SHP77 treated with DMSO at 0.1 percent for 48 hours (cell line): ENCODE measurements at places on chromosomes 4 and X.

DNA sequence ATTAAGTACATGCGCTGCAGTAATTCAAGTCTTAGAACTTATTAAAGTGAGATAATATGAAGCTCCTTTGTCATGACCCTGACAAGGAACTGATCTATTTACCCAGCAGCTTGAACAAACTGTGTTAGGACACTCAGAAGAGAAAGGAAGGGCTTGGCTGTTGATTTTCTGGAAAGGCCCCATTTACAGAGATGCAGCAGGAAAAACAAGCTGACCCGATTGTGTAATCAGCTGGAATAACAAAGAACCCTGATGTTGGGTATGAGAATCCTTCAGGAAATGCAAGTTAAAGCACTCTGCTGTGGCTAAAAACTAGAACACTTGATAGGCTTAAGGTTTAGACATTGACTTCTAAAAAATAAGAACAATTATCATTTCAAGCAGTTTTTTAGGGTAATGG lies 64.8 kb downstream of the TBC1D9 start:
- DNase-seq, result peak; percentile 1

DNA sequence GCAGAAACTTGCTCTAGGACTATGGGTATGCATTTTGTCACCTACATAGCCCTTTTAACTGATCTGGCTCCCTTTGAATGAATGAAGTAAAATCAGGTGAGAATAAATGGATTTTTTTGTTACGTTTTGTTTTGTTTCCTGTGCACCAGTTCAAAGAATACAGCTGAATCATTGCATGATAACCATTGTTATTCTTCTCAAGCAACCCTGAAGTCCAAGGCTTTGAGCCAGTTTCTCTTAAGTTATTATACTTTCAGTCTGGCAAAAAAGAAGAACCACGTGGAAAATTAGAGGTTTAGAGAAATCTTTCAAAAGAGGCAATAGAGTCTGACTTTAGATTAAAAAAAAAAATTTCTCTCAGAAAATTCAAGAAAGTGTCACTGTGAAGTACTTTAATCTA lies 398.6 kb upstream of the TECRL start:
- no peak for DNase-seq

DNA sequence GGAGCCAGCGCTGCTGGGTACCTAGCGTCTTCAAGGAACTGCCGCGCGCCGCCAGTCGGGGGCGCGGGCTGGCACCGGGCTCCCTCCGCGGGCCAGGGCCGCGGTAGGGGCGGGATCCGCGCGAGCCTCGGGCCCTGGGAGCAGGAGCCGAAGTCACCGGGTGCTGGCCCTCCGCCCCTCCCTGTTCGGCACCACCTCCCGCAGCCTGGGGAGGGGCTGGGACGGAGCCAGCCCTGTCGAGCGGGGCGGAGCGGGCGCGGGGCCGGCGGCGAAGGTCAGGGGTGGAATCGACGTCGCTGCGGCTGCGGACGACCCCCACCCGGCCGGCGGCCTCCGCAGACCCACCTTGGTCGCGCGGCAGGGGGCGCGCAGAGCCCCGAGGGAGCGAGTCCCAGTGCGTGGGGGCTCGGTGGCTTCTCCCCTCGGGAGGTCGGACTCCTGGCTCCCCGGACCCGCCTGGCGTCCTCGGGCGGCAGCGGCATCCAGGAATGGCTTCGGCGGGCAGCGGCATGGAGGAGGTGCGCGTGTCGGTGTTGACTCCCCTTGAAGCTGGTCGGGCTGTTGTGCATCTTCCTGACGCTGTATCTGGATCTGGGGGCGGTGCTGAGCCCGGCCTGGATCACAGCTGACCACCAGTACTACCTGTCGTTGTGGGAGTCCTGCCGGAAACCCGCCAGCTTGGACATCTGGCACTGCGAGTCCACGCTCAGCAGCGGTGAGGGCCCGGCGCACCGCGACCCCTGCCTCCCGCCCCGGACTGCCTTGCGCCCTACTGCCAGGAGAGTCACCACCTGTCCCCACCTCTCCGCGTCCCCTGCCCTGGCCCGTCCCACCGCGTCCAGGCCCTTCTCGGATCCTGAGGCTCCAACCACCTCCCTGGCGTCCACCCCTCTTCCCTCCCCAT lies 50.5 kb upstream of the FAM47C start:
- no peak for DNase-seq

GRCh38 chr4:121138039-121138825 lies 25.9 kb downstream of the TNIP3 start:
- DNase-seq, result no peak

GRCh38 chr4:130747842-130748241 lies 1651.9 kb downstream of the C4orf33 start:
- no peak for DNase-seq

GRCh38 chr4:86594559-86595425 lies 677 bp downstream of the PTPN13 start:
- DNase-seq, result no peak

DNA sequence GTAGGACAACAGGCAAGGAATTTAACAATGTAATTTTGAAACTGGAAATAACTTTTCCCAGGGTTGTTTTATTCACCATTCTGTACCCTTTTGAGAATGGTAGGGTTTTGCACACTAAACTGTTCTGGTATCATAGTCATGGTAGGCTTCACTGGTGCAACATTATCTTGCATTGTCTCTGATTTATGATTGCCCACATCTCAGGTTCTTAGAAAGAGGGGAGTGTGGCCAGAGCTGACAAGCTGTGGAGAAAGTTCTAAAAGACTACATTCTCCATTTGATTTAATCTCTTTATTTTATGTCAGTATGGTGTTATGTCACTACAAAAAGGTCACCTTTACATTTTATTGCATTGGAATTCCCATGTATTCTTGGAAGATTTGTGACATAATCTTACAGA lies 447.3 kb downstream of the GRIA2 start:
- no peak for DNase-seq

GRCh38 chr4:26062215-26062614 lies 148.2 kb downstream of the SMIM20 start:
- no peak for DNase-seq

DNA sequence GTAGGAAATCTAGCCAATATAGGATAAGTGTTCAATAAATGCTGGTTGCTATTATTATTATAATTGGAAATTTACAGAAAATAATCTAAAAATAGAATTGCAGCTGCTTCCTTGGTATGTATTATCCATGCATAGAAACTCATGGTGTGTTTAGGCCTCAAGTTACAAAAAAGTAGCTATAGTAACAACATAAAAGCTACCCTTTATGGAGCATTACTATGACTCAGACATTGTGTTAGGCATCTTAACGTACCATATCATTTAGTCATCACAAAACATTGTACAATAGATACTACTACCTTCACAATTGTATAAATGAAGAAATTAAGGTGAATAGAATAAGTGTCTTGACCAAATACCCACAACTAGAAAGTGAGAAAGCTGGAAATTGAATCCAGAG lies 126.9 kb upstream of the NRK start:
- DNase-seq, result no peak

DNA sequence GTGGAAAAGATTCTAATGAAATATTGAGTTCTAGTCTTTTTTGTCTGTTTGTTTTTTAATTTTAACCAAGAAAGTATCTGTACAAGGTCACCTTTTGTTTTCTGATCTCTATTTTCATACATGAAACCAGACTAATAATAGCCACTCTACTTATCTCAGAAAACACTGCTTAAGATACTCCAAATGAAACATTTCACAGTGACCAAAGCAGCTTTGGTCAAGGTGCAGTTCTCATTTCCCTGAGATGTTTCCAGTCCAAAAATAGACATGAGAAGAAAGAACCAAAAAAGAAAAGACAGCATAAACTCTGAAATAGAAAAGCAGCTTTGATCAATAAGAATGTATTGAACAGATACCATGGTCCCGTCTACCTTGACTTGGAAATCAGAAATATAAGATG lies 782.8 kb downstream of the RAB28 start:
- no peak for DNase-seq

DNA sequence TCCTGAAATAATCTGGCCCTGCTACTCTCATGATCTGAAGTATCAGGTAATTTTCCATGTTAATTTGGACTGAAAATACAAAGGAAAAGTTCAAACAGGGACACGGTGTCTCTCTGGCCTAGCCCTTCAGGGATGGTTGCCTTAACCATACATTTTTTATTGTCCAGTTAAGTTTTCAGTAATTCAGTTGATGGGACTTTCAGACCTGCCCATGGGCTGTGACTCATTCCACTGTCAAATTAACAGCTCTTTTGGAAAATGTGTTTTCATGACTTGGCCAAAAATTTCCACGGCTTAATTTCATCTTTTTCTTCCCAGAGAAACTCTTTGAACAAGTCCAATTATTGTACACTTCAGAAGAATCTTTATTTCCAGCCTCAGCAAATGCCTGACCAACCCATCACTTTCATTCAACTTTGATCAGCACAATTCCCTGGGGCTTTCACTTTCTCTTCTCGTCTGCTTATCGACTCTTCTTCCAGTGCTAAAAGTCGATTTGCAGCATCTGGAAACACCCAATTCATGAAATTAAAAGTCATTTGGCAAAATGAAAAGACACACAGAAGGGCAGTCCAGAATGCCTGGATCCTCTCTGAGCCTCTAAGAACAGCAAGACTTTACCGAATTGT lies 293.9 kb downstream of the RAB28 start:
- no peak for DNase-seq

GRCh38 chr4:7379719-7380118 lies 55.0 kb downstream of the PSAPL1 start:
- DNase-seq, result no peak

DNA sequence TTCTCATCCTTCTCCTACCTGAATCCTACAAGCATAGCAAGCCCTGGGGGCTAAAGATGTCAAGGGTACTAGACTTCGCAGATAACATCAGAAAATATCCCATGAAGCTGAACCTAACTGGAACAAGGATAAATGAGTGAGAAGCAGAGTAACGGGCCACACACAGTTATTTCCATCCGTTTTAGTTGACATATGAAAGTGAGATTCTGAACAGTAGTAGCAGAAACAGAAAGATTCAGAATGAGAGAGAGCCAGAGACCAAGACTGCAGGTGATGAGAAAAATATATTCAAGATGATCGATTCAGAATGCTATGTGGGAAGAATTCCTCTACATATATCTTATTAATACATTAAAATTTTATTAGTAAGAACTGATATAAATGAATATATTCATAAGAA lies 165.1 kb downstream of the TSPAN5 start:
- no peak for DNase-seq
